ENCODE measurements at places on chromosomes 2 and 18.

GRCh38 chr2:112055730-112056625 is 909 bp downstream of the TMEM87B start:
- no peak for DNase-seq

DNA sequence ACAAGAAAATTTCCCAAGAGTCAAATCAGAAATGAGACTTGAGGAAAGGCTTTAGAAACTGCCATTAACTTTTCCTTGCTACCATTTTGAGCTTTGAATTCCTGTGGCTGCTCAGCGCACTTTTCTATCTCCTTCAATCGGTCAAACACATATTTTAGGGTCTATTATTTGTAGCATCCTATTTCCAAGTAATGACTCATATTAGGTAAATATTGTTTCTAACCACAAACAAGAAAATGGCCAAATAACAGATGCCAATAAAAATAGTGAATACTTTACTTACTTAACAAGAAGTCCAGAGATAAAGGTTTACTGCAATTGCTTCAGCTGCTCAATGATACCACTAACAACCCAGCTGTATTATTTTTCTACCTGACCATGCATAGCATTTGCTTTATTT is 29.7 kb upstream of the CCDC178 start:
- DNase-seq = peak; percentile 53

GRCh38 chr2:131094463-131095281 is 1.4 kb upstream of the FAM168B start:
- DNase-seq = no peak

DNA sequence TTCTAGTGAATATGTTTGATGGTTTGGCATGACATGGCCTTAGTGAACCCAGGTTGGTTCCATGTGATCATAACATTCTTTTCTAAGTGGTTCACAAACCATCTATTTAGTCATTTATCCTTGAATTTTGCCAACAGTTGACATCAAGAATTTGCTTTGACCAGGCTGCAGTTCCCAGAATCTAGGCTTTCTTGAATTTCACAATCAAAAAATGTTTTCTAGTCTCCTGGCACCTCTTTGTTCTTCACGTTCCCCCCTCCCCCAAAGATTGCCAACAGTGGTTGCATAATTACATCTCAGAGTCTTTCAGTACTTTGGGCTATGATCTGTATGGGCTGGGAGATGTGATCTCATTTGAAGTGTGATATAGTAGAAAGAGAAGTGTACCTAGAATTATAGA is 124.0 kb downstream of the GATA6 start:
- DNase-seq = no peak

GRCh38 chr2:54638103-54638502 is 85.4 kb upstream of the EML6 start:
- DNase-seq = no peak

- no peak for DNase-seq
Observed at GRCh38 chr2:190511104-190511503, 23.4 kb downstream of the NEMP2 start.

DNA sequence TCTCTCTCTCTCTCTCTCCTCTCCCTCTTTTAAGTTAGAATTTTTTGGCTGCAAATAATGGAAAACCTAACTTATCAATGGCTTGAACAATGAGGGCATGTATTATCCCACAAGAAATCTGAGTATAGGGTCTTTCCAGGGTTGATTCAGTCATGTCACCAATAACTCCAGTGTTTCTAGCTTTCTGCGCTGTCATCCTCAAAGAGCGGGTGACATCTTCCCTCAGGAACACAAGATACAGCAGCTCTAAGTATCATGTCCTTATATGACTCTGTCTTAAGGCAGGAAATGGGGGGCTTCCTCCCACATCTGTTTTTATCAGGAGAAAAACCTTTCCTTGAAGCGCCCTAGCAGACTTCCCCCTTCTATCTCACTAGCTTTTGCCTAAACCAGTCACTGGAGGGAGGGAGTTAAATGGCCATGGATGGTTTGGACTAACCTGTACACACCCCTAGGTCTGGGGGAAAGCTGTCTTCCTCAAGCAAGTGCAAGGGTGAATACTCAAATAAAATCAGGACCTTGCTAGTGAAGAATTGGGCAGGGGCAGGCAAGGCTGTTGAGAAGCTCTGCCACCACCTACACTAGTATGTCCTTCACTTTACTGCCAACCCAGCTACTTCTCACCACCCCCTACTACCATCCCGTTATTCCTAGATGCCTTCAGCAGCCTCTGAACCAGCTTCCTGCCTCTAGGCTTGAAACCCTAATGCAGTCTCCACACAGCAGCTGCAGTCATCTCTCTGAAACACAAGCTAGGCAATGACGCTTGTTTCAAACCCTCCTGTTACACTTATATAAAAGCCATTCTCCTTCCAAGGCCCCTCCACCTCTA is 7.5 kb upstream of the TUBA4A start:
- no peak for DNase-seq

DNA sequence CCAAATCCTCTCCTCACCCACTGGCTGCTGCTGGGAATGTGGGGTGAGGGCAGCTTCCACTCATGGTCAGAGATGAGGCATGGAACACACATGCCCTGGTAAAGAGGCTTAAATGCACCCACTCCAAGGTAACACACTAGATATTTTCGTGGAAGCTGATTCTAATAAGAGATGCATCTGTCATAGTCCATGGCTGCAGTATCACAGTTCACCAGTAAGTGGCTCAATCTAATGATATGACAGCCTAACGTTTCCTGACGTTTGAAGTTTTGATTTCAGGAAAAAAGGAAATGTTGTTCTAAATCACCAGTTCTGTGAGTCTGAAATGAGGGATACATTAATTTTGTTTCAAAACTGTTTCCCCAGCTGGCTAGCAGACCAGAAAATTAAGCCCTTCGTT is 38.2 kb downstream of the LCT start:
- no peak for DNase-seq

- DNase-seq = no peak
Observed at GRCh38 chr2:113064898-113065297, 2.9 kb upstream of the IL1F10 start.

DNA sequence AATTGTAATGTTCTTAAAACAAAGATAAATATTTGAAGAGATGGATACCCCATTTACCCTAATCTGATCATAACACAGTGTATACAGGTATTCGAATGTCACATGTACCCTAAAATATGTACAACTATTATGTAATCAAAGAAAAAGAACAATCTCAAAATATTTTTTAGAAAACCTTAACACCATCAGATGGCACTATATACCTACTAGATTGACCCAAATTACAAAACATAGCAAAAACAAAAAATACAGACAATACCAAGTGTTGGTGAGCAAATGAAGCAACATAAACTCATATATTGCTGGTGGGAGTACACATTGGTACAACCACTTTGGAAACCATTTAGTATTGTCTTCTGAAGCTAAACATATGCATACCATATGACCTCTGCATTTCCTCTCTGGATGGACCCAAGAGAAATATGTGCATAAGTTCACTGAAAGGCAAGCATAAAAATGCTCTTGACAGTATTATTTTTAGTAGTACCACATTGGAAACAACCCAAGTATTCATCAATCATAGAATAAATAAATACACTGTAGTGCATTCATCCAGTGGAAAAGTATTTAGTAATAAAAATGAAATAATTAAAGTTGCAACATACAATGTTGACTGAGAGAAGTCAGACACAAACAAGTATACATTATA is 55.8 kb downstream of the GDF7 start:
- DNase-seq = no peak

- no peak for DNase-seq
Observed at GRCh38 chr18:79770826-79771225, 26.9 kb upstream of the KCNG2 start.

GRCh38 chr2:88919087-88919738 is 227.7 kb downstream of the RPIA start:
- DNase-seq = no peak

- no peak for DNase-seq
Observed at GRCh38 chr2:203871371-203871983, 3.9 kb downstream of the CTLA4 start.

GRCh38 chr2:237351046-237351445 is 62.9 kb downstream of the COL6A3 start:
- DNase-seq = no peak

GRCh38 chr2:106012001-106012590 is 182.0 kb downstream of the UXS1 start:
- DNase-seq = no peak

- no peak for DNase-seq
Observed at GRCh38 chr2:17628349-17629261, 88.1 kb downstream of the VSNL1 start.

- no peak for DNase-seq
Observed at GRCh38 chr2:57937456-57937855, 109.2 kb upstream of the VRK2 start.

DNA sequence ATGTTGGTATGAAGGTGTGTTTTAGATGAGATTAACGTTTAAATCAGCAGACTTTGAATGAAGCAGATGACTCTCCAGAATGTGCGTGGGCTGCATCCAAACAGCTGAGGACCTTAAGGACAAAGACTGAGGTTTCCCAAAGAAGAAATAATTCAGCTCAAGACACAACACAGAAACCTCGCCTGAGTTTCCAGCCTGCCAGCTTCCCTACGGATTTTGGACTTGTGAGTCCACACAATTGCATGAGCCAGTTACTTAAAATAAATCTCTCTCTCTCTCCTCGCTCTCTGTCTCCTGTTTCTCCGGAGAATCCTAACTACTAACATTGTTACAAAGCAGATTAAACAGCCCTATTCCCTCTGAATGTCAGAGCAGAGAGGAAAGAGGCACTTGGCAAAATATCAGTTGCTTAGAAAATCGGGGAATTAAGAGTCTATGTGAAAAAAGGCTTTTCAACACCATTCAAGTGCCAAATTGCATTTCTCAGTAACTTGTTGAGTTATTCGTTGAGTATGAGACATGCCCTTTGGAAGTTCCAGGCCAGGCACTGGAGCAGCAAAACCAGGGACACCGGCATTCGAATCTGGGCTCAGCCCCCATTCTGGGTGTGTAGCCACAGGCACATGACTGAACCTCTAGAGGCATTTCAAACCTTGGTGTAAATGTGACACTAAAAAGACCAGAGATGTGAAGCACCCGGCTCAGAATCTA is 174.6 kb upstream of the PID1 start:
- DNase-seq = no peak

- no peak for DNase-seq
Observed at GRCh38 chr2:180577567-180577966, 402.8 kb upstream of the UBE2E3 start.

DNA sequence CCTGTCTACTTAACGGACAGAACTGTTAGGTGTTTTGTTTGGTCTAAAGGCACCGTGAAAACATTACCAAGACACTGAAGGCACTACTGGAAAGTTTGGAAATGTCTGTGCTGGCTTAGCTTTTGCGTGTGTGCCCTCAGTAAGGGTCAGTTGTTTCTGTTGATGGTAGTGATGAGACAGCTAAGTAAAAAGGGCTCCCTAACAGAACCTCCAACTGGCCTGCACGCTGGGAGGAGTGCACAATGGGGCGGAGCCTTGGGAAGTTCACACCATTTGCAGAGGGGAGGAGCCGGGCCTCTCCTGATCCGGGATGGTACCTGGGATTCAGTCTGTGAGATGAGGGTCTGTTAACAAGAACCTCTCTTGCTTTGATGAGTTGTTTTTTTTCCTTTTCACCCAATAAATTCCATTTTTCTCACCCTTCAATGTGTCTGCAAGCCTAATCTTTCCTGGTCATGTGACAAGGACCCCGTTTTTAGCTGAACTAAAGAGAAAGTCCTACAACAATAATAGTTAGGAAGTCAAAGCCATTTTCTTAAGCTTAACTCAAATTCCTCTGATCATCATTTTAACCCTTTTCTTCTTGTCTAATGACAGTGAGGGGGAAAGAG is 368.7 kb downstream of the PARD3B start:
- DNase-seq = no peak

DNA sequence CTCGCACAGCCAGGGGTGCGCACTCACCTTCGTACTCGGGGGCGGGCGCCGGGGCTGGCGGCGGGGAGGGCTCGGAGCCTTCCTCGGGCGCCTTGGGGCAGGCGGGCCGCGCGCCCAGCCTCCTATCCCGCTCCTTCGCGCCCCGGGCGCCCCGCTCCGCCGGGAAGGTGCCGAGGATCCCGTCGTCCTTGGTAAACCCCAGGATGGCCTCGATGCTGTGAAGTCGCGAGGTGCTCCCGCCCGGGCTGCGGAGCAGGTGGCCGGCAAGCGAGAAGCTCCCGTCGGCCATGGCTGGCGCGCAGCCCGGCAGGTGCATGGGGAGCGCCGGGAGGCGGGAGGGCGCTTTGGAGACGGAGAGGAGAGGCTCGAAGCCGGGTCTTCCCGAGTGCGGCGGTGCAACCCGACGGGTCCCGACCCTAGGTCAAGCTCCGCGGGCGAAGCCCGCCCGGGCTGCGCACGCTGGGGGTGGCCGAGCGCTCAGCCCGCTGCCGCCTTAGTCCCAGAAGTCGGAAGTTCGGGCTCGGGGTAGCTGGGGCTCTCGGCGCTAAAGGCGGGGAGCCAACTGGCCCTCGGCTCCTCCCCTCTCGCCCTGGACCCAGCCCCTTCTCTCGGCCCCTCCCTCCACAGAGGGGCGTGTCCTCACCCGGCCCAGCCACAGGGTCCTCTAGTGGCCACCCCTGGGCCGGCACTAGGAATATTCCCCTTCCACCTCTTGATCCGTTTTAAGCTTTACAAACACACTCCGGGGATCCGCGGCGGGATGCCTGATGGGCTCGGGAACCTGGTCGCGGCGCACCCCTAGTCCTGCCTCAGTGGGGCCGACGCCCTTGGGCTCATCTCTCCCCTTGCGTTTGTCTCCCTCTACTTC is at the start of gene RAX:
Gene RAX, minus strand, starts transcription at position 564 of the 868 bp plus-strand sequence. Its CDS starts 248 bp downstream, at position 316.
- no peak for DNase-seq

- no peak for DNase-seq
Observed at GRCh38 chr2:236498369-236498768, 71.3 kb upstream of the ACKR3 start.

Data from brain pericyte (primary cell).